ENCODE measurements at places on chromosomes 6 and 20.

- DNase-seq, result no peak
These were observed 11.4 kb downstream of the ID4 start for GRCh38 chr6:19848465-19849029.

GRCh38 chr6:28207510-28208110 lies 17.5 kb upstream of the ZSCAN9 start:
- no peak for DNase-seq

DNA sequence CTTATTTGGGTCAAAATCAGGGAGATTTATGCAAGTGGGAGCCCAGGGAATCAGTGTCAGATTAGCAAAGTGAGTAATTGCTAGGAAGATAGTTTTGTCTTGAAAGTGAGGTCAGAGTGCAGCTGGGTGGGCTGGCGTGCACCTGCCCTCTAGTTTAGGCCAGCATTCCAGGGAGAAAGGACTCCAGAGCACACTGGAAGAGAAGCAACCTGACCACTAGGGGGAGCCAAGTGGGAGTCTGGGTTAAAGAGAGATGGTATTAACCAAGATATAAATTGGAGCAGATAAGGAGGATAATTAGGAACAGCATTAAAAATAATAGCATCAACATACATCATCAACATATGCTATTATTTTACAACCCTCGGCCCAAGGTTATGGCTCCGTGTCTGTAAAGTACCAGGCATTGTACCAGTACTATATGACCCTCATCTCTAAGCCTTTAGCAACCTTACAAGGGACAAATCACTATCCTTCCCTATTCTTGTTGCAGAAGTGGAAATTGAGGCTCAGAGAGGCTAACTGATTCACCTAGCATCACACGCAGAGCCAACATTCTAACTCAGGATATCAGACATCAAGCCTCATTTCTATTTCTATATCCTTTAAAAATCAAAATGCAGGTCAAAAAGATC lies 57.8 kb downstream of the SLC2A10 start:
- peak; percentile 49 for DNase-seq

- no peak for DNase-seq
These were observed 167.9 kb upstream of the STMND1 start for GRCh38 chr6:16933961-16934360.

GRCh38 chr6:89008001-89008814 lies 44.8 kb upstream of the RNGTT start:
- DNase-seq, result no peak

DNA sequence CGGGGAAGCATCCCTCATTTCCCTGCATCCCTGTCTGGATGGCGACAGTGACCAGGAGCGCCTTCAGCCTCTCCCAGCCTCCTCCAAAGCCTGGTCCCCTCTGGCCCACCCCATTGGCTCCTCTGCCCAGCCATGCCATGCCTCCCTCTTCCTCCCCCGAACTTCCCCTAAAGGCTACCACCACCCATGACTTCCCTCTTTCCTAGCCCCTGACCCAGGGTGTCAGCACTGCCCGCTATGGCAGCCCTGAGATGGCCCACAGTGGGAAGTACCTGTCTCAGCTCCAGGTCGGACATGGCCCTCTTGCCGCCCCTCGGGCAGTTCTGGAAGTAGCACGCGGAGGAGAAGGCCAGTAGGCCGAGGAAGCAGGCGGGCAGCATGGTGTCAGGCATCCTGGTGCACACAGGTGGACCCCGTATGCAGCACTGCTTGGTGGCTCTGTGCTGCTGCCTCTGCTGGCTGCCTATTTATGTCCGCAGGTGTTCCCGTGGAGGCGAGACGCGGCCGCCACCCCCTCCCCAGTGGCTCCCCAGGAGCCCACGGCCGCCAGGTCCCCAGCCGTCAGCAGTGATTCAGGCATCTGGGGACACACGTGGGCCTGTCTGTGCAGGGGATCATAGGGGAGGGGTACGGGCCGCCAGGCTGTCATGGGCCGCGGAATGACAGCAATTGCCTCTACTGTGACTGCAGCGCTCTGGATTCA lies at the start of gene AVP:
Gene AVP (minus strand): TSS at position 442 of the 703 bp plus-strand sequence. CDS start 50 bp downstream, at position 392.
- no peak for DNase-seq

GRCh38 chr6:157832250-157832967 lies 9.4 kb downstream of the SNX9 start:
- no peak for DNase-seq

GRCh38 chr20:7375905-7376304 lies 564.4 kb downstream of the HAO1 start:
- DNase-seq, result peak; percentile 75

DNA sequence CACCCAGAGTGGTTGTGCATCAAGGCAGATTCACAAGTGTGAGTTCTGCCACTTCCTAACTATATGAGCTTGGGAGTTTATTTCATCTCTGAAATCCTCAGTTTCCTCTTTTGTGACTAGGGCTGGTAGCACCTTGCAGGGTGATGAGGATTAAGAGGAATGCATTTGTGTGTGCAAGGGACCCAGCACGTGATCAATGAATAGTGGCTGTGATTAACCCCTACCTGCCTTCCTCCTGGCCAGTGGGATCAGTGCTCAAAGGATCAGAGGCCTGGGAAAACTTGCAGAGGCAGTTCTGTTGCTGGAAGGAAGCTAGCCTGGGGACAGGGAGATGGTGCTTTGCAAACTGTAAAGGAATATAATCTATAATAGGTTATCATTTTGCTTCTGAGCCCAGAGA lies 7.3 kb downstream of the SDC4 start:
- DNase-seq, result no peak

DNA sequence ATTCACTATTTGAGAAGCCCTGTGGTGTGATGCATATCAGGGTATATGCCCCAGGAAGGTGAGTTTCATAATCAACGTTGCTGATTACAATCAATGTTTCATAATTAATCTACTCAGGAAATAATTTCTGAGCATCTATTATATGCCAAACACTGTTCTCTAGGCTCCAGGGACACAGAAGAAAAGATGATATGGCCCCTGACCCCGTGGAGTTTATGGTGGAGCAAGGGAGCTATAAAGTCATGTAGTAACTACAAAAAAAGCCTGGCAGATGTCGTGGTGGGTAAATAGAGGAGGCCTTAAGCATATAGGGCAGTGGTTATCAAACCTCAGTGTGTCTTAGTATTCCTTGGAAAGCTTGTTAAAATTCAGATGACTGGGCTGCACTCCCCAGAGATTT lies 40.1 kb upstream of the BCAS1 start:
- no peak for DNase-seq

GRCh38 chr6:32210191-32210601 lies 13.7 kb downstream of the NOTCH4 start:
- no peak for DNase-seq

DNA sequence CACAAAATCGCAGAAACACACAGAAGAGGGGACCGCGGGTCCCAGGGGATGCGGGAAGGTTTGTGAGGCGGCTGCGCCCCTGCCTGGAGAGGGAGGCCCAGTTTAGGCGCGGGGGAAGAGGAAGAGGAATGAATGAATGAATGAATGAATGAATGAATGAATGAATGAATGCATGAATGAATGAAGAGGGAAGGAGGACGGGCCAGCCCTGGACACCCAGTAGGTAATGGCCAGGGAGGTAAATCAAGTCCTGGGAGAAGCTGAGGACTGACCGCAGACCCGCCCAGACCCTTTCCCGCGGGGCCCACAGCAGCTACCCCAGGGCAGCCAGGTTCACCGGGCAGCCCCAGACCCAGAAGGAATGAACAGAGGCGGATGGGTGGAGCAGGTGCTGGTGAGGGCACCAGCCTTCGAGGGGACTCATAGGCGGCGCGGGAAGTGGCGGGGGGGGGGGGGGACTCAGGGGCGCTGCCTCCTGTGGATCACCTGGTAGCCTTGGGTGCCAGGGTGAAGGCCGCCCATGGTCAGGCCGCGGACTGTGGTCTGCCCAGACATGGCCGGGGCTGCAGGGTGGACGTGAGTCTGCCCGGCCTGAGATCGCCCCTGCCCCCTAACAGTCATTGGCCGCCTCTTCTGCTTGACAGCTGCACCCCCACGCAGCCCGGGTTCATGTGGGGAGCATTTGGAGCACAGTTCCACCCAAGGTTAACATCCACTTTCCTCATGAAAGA lies 192.0 kb upstream of the PDE10A start:
- no peak for DNase-seq

GRCh38 chr20:62362590-62362940 lies 4.5 kb downstream of the LAMA5 start:
- DNase-seq, result no peak

GRCh38 chr6:119428633-119429032 lies 79.1 kb upstream of the MAN1A1 start:
- DNase-seq, result no peak

DNA sequence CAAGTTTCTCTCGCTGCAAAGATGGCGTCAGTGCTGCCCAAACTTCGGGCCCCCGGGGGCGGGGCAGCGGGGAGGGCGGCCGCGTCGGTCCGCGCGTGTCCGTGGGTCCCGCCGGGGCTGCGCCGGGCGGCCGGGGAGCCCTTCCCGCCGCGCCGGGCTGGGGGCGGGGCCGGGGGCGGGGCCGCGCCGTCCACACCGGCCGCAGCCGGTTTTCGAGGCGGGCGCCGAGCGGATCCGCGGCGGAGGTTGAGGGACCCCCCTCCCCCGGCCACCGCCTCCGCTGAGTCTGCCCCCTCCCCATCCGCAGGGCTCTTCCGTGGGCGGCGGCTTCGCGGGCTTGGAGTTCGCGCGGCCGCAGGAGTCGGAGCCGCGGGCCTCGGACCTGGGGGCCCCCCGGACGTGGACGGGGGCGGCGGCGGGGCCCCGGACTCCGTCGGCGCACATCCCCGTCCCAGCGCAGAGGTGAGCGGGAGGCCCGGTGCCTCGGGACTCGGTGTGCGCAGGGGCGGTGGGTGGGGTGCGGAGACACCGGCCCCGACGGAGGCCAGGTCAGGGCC lies 572 bp downstream of the SLC2A4RG start:
- DNase-seq, result no peak

- DNase-seq, result no peak
These were observed 280.1 kb upstream of the RGS17 start for GRCh38 chr6:153411070-153411648.

GRCh38 chr20:63264519-63264918 lies 8.1 kb upstream of the ARFGAP1 start:
- DNase-seq, result no peak

DNA sequence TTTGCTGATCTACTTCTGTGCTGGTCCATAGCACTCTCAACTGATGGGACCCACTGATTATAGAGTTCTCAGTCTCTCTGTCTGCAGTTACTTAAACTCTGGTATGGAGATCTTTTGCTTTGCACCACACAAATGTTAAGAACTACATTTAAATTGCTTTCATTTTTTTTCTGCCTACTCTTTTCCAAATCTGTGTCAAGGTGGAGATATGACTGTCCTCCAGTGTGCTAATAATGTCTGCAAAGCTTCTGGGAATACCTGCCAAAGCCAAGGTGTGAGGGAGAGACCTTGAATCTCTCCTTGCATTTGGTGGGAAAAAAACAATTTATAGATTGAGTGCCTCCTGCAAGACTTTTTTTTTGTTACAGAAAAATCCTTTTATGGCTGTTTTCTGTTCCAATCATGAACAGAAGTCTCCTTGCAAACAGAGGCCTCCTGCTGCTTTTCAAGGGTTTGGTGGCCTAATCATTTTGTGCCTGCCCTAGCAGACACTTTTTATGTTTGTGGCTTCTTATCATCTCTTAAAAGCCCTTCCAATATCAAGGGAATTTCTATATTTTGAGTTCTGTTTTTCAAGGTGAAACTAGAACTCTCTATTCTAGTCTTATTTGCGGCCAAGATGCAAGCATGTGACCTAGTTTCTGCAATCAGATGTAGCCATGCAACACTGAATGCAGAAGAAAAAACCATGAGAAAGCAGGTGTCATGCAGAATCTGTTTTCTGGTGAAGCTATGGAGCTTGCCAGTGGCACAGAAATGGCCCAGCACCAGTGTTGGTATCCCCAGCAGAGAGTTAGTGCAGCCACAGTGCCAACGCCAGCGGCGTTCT lies 23.2 kb upstream of the AKIRIN2 start:
- peak; percentile 55 for DNase-seq

DNA sequence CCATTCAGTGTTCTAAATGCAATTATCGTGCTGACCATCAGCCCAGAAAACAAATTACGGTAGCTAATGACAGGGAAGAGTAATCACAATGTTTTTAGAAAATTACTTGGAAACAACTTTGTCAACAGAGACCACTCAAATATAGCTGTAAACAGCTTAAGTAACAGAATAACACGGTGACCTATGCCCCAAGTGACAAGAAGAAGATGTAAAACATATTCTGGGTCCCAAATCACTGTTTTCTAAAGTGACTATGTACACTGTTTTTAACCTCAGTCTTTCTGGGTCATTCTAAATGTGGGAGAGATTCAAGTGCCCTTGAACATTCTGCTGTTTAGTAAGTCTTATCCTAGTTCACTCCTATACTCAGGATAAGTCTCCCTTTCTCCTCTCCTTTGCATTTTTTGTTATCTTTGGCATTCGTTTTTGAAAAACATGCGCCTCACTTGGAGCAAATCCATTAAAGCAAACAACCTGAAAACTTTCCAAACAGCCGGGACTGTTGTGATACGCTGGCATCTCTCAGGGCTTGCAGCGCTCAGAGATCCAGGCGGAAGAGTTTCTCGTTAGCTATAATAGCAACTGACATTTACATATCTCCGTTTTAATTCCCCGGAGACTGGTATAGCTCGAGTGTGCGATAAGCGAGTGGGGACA lies 114.5 kb upstream of the SOX4 start:
- no peak for DNase-seq

DNA sequence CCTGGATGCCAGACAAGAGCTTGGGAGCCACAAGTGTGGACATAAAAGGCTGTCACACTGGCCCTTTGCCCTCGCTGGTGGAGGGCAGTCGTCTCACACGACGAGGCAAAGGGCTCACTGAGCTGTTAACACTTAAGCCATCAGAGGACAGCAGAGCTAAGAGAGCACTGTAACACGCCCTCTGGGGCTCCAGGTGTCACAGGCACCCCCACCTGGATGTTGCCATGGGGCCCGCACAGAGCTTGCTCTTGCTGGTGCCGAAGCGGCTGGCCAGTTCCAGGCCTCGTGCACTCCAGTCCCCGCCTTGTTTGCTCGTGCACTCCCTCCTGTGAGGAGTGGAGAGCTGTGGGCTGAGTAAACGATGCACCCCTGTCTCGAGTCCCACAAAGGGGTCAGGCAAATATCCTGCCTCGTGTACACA lies 37.4 kb downstream of the SLC35D3 start:
- DNase-seq, result no peak

- no peak for DNase-seq
These were observed 31.7 kb downstream of the PLN start for GRCh38 chr6:118579786-118580185.

DNA sequence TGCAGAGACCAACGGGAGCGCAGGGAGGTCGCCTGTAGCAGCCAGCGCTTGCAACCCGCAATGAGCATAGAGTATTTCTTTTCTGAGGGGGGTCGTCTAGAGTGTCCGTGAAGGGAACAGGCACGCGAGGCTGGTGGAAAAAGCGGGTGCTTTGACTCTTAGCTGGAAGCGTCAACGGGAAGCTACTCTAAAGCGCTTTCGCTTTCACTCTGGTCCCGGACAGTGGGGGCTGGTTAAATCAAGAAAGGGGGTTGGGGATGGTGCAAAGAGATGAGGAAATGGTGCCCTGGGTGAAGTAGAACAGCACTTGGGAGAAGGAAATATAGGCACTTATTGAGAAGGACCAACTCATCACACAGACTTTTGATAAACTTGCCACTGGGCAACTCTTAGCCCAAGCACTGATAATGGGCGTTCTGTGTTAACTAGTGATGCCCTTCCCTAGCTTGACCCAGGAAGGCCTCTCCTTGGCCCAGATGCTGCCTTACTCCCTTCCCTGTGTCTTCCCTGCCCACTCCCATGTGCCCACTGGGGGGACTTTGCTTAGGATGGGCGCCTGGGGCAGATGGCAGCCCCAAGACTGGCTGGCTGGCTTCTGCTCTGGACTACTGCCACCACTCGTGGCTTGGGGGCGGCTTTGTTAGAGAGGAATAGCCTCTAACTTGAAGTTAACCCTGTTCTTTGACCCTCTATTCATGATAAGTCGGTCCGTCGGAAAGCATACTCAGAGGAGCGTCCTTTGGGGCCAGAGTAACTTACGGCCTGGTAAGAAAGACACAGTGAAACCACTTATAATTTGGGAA lies 585 bp downstream of the PSMB9 start:
- peak; percentile 69 for DNase-seq

All from NAMALWA (cell line).